ENCODE measurements at places on chromosomes 11 and 22. TPM values are rescaled to one million over a fixed set of nuclear protein-coding genes. Genes with fewer than 3 reads are reported as not detected.

The KLHL35 gene
- not detected for total RNA-seq

The LBHD1 gene
- 5.6 TPM for total RNA-seq

The LDHAL6A gene
- 0.61 TPM for total RNA-seq

The SPI1 gene
- total RNA-seq, result 9.8 TPM

The ISX gene
- total RNA-seq, result not detected

- no peak for DNase-seq
Measured at GRCh38 chr11:34236572-34236971, 121.2 kb downstream of the ABTB2 start.

GRCh38 chr11:35943309-35943708, 553 bp upstream of the LDLRAD3 start:
- DNase-seq, result peak; percentile 35

GRCh38 chr11:72951888-72952287, 137.7 kb downstream of the ATG16L2 start:
- no peak for DNase-seq

- DNase-seq, result no peak
Measured at GRCh38 chr22:20296598-20296997, 23.3 kb downstream of the DGCR6L start.

GRCh38 chr22:46815559-46815895, 53.1 kb downstream of the TBC1D22A start:
- no peak for DNase-seq

DNA sequence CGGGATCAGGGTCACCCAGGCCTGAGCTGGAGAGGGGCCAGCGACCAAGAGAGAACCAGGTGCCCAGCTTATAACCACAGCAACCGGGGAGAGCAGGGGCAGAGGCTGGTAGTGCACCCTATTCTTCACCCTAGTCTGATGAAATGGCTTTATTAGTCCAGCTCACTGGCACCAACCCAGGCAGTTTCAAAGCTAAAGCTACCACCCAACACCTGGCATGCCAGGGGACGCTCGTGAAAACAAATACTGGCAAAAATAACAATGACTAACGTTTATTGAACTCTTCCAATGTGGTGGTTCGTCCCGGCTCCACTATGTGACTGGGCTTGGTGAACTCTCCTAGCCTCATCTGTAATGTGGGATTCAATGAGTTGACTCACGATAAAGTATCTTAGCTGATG, 30.6 kb downstream of the SCGB1A1 start:
- no peak for DNase-seq

DNA sequence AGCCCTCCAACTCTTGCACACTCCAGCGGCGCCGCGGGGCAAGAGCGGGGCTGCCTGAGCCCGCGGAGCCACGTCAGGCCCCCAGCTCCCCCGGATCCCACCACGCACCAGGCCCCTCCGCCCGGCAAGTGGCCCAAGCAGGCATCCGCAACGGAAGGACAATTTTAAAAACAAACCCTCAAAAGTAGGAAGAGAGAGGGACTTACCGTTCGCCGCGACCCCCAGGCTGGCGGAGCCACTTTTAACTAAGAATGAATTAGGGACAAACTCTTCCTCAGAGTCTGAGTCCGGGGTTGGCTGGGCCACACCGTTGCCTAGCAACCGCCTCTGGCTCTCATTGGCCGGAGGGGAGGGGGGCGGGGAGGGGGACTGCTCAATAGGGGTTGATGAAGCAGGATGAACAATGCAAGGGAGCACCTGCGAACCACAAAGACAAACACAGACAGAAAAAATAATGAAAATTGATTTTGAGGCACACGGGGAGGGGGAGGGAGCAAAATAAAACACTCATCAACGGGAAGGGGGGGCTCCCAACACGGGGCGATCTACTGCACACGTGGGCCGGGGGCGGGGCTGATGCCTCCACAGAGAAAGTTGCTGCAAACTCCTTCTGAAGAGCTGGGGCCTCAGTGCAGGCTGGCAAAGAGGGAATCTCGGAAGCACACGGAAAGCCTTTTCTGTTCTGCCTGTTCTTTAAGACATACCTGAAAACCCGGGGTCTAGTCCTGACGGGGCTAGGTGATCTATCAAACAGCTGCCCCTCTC, 387.5 kb upstream of the NARS2 start:
- DNase-seq, result no peak

DNA sequence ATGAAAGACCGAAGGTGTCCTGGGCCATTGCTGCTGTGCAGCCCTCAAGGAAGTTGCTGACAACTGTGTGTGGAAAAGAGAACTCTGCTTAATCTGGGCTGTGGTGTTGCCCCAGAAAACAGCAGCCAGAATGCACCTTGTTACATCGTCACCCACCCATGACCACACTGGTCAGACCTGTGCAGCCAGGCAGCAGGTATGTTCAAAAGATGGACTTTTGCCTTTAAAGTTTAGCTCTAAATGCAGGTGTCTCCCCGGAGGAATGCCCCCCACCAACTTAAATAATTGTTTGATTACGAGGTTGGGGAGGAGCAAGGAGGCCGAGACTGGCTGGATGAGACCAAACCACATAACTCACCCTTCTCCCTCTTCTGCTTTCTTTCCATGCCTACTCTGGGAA, 15.3 kb upstream of the POLA2 start:
- DNase-seq, result no peak

- DNase-seq, result no peak
Measured at GRCh38 chr11:41431784-41432183, 27.7 kb downstream of the LRRC4C start.

GRCh38 chr11:95985174-95985808, 61.4 kb upstream of the MTMR2 start:
- DNase-seq, result no peak

- DNase-seq, result no peak
Measured at GRCh38 chr11:48210052-48210451, 6.6 kb upstream of the OR4B1 start.

GRCh38 chr11:34316347-34317035, 41.3 kb downstream of the ABTB2 start:
- no peak for DNase-seq

- no peak for DNase-seq
Measured at GRCh38 chr11:71114124-71114851, 138.1 kb downstream of the SHANK2 start.

GRCh38 chr11:94956963-94957362, 16.4 kb downstream of the CWC15 start:
- DNase-seq, result no peak

- DNase-seq, result no peak
Measured at GRCh38 chr22:39920134-39920743, 19.4 kb downstream of the GRAP2 start.
